ENCODE measurements at places on chromosomes 13 and 19.

DNA sequence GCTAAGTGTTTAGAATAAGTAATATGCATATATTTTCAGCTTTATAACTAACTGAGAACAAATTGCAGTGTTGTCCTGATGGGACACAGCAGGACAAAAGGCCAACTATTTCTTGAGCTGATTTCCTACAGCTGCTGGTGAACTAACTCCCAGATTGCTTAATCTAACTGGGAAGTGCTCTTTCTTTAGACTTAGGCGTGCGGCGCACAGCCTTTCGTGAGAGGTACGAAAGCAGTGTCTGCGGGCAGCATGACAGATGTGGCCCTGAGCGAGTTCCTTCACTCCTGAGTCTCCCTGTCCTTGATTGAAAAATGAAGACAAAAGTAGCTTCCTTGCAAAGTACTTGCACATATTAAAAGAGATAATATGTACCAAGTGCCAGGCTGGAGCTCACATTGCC lies 47.3 kb upstream of the NPAS1 start:
- DNase-seq, result no peak

DNA sequence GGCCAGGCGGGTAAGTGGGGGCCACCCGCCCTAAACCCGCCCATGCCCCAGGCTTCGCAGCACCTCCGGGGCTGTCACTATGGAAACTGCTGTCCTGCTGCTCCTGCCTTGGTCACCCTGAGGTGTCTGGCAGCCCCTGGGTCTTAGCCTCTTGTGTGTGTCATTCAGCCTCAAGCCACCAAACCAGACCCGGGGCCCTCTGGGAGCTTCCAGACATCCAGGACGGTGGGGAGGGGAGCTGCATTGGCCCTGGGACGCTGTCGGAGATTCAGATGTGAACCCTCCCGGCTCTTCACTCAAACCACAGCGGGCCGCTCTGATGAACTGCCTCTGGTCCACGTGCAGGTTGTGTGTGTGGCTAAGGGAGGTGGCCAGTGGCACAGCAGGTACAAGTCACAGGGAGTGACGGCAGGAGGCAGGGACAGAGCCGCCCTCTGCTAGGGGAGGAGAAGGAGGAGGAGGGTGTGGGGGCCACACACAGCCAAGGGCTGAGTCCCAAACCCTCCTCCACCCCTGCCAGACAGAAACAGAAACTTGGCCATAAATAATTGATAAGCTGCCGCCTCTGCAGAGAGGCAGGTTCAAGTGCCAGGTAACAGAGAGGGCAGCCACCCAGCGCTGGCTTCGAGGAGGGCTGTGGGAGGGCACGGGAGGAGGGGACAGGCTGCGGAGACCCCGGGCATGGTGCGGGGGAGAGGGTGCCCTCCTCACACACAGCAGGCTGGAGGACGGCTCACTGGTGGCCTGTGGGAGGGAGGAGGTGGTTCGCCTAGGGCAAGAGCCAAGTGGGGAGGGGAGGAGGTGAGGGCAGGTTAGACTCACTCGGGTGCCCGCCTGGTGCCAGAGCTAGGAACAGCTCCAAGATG lies 8.0 kb downstream of the NANOS3 start:
- peak; percentile 92 for DNase-seq

- DNase-seq, result no peak
Measured at GRCh38 chr13:99422586-99423220, 78.6 kb upstream of the TM9SF2 start.

DNA sequence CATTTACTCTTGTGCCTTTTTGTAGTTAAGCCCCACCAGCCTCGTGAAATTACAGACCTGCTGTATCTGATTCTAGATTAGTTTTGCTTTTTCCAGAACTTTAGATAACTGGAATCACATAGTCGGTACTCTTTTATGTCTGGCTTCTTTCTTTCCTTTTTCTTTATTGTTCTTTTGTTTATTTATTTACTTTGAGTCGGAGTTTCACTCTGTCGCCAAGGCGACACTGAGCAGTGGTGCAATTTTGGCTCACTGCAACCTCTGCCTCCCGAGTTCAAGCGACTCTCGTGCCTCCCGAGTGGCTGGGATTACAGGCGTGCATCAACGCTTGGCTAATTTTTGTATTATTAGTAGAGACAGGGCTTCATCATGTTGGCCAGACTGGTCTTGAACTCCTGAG lies 6.0 kb upstream of the NCCRP1 start:
- no peak for DNase-seq

- no peak for DNase-seq
Measured at GRCh38 chr13:37479916-37480315, 118.7 kb downstream of the POSTN start.

DNA sequence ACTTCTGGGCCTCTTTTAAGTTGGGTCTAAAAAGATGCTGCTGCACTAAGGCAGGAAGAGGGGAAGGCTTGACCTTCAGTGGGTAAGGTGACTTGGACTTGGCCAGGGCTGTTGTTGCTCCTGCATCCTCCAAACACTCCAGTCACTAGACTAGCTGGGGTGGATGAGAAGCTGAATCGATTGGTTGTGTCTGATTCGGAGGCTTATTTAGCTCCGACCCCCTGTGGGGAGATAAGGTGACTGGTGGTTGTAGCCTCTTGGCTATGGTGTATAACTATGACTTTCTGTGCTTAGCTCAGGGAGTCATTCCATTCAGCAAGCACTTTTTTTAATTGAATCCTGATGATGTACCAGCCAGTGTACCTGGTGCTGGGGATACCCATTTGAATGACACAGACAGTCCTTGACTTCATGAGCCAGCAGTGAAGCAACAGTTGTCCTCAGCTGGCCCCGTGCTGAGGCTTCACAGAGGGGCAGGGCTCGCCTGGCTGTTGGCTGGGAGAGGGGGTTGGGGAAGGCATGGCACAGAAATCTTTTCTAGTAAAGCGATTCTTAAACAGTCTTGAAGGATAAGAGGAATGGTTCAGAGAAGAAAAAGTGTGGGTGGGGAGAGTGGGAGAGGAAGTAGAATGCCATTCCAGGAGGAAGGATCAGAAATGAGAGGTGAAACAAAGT lies 9.9 kb downstream of the PCDH8 start:
- no peak for DNase-seq

- DNase-seq, result no peak
Measured at GRCh38 chr13:51739027-51739764, 64.8 kb downstream of the DHRS12 start.

GRCh38 chr13:25674371-25674770 lies 302.6 kb downstream of the ATP8A2 start:
- DNase-seq, result no peak

GRCh38 chr19:48501494-48502349 lies 9.9 kb downstream of the LMTK3 start:
- DNase-seq, result peak; percentile 99

DNA sequence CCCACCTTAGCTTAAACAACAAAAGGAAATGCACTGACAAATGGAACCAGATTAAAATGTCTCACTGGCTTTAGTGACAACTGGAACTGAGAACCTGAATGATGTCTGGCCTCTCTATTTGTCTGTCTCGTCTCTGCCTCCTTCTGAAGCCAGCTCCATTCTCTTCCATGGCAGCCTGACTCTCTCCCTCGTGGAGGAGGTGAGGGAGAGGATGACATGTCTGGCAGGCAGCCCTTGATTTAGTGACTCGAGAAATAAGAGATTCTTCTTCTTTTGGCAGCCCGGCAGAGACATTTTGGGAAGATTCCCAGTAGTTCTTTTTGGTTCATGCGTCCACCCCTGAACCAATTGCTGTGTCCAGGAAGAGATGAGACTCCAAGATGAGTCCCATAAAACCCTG lies 131.7 kb downstream of the KLF5 start:
- no peak for DNase-seq

DNA sequence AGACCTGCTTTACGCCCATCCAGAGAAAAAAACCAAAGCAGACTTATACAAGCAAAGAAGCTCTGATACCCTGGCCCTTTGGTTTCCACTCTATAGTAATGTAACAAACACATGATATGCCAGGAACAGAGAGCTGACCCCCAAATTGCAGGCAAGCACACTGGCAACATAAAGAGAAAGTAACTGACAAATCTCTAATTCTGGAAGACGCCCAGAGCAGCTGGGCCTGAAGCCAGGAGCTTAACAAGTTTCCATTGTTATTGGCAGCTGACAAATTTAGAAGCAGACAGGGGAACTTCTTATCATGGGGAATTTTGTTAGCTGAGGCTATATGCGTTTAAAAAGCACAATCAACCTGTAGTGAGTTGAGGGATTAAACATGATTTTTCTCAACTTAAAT lies 158.0 kb downstream of the DLEU7 start:
- peak; percentile 88 for DNase-seq

DNA sequence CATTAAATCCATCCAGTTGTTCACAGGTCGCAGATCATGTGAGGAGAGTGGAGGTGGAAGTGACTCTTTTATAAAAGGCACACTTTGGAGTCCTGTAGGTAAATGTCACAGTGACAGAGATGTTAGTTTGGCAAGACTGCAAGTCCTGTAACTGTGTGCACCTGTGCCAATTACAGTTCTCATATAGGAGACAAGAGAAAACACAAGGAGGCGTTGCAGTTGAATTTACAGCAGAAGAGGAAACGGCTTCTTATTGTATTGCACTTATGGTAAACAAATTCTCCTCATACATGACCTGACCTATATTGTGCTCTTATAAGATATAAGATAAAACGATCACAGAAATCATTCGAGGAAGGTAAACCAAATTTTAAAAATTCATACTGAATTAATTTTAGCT lies 732.8 kb upstream of the SLC10A2 start:
- peak; percentile 12 for DNase-seq

GRCh38 chr19:48636859-48637448 lies at the start of gene DBP:
Gene DBP (minus strand): TSS chr19:48637379. CDS start chr19:48636994, 385 bp downstream.
- peak; percentile 83 for DNase-seq

DNA sequence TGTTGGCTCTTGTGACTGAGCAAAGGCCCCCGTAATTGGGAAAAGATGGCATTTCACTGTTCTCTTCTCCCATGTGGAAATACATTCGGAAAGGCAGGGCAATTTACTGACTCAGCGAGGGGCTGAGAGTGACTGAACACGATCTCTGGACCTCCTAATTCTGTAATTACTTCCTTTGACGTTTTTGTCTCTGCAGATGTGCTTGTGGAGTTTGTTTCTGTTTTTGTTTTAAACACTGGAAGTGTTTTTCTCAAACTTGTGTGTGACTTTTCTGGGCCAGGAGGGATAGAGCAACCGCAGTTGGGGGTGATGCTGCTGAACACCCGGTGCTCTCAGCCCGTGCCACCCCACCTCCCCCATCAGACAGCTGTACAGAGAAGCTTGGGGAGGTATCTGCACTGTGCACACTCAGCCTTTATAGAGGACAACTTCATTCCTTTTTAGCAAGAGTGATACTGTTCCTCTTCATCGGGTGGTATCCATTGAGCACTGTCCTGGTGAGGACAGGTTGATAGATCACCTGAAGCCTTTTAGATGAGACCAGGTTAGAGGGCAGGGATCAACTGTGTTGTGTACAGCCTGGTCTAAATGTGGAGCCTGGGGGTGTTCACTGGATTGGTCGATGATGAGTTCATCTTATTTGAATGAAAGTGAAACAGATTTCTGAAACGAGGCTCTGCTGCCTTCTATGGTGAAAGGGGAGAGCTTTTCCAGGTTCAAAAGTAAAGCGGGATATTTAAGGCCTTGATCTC lies 117.4 kb downstream of the ESD start:
- DNase-seq, result peak; percentile 52

DNA sequence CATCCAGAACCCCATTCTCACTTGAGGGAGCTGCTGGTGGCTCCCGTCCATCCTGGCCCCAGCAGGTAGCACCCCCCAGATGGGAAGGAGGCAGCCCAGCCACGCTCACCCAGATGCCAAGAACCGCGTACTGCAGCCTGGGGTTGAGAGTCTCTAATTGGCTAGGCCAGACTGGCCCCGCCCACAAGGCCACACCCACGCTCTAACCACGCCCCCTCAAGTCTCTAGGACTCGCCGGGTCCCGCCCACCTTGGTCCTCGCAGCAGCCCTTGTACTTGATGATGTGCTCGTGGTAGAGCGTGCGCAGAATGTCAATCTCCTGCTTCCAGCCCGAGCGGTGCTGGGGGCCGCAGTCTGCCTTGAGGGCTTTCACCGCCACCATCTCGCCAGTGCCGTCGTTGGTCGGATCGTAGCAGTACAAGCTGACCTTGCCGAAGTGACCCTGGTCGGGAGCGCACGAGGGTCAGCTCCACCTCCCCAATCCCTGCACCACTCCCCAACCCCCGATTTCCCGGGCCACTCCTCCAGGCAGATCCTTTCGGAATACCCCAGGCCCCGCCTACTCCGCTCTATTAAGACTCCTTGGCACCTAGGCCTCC lies 14.5 kb upstream of the ICAM3 start:
- DNase-seq, result no peak

Data from NCI-H69 (cell line).